Right lobe of liver (tissue), 6 donors: ENCODE measurements at places on chromosomes 7 and 10. TPM values are rescaled to one million over a fixed set of nuclear protein-coding genes. Genes with fewer than 3 reads are reported as not detected.

SPDYE2 gene
- 0.30 TPM for total RNA-seq

GRCh38 chr7:159017741-159018140, 126.9 kb downstream of the VIPR2 start:
- no peak for DNase-seq

DNA sequence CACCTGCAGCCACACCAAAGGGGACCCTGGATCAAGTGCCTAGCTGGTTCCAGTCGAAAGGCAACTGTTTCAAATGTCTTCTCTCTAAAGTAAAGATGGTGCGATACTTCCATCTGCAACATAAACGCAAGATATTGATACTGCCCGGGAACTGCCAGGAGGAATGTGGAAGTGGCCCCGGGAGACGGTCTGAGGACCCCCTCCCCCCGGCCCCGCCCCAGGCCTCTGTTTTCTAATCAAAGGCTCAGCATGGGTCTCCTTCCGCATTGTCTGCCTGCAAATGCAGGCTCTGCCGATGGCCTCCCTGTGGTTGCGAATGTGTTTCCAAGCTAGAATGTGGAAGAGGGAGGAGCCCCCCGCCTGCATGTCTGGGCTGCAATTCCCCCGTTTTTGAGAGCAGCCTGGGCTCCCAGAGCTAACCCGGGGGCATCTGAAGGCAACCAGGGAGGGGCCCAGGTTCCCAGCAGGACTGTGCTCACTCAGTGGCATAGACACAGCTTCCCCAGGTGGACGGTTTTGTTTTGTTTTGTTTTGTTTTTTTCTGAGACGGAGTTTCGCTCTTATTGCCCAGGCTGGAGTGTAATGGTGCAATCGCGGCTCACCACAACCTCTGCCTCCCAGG, 223.9 kb upstream of the PPP2R2D start:
- peak; percentile 16 for DNase-seq

GSDME gene
- 4.7 TPM for total RNA-seq

DNA sequence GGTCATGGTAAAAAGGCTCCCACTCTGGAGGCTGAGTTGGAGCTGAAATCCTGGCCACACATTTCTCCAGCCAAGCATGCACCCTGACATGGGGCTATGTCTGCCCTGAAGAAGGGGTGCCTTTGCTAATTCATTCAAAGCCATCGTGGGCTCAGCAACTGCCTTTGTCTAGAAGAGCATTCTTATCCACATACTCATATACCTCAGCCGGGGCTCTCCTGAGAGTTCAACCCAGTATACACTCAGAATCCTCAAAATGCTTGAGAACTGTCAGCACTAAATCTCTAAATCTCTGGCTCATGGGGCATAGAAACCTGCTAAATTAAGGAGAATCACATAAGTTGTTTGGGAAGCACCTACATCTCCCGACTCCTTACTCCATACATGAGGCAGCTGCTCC, 89.3 kb downstream of the MRPL32 start:
- no peak for DNase-seq

LHPP gene
- 27.6 TPM for total RNA-seq

GRCh38 chr10:8392216-8392615, 337.7 kb downstream of the GATA3 start:
- DNase-seq: no peak

DNA sequence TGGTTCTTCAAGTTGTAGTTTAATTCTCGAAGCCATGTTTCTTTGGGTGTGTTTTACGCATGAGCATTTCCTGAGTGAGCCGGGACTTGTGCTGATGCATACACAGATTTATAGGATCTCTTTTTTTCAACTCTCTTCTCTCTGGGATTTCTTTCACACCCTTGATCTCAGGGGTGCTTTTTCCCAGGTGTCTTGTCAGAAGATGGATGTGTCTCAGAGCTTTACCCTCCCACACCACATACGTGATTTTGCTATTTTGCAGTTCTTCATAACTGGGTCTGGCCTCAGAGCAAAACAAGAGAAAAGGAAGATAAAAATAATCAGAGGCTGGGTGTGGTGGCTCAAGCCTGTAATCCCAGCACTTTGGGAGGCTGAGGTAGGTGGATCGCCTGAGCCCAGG, 177.0 kb downstream of the CAMK1D start:
- no peak for DNase-seq

DNA sequence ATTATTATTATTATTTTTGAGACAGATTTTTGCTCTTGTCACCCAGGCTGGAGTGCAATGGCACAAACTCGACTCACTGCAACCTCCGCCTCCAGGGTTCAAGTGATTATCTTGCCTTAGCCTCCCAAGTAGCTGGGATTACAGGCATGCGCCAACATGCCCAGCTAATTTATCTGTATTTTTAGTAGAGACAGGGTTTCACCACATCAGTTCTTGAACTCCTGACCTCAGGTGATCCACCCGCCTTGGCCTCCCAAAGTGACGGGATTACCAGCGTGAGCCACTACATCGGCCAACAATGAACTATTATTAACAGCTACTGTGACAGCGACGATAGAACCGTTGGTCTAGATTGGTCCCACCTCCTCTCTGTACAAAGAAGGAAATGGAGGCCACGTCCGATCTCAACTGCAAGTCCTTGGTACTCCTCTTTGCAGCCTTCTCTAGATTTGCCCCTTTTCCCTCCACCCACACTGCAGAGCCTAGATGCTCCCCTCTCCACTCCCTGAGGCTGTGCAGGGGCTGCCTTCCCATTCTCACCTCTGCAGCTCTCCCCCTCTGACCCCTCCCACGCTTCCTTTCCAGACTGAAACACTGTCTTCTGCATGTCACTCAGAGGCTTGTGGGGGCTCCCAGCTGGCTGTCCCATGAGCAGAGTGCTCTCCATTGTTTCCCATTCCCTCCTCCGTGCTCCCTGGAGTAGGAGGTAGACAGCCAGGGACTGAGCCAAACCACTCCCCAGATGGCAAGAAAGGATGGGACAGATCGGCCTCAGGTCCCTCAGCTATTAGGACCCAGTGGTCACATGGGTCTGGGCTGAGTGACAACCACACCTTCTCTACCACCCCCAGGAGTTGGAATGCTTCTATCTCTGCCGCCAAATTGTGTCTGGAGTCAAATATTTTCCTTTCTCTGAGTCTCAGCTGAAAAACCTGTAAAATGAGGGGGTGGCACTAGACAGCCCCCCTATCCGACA, 2.3 kb downstream of the LOXL4 start:
- DNase-seq: no peak

- peak; percentile 83 for DNase-seq
These were observed 181.3 kb downstream of the CHN2 start for GRCh38 chr7:29375641-29376562.

AKR1C8 gene
- total RNA-seq: 25.1 TPM

- DNase-seq: peak; percentile 70
These were observed 228.2 kb downstream of the GFRA1 start for GRCh38 chr10:116044801-116045248.

CNOT4 gene
- 9.1 TPM for total RNA-seq

RAPGEF5 gene
- total RNA-seq: 21.1 TPM

OPN1SW gene
- total RNA-seq: not detected

SPRN gene
- total RNA-seq: 10.8 TPM

NPSR1 gene
- total RNA-seq: not detected

SLC39A12 gene
- not detected for total RNA-seq

PTPRE gene
- 3.6 TPM for total RNA-seq

- no peak for DNase-seq
These were observed 270.3 kb upstream of the AOAH start for GRCh38 chr7:36994456-36995112.

LRRC17 gene
- total RNA-seq: 0.98 TPM

GRCh38 chr10:133324198-133324792, 12.4 kb downstream of the CALY start:
- peak; percentile 72 for DNase-seq

DNA sequence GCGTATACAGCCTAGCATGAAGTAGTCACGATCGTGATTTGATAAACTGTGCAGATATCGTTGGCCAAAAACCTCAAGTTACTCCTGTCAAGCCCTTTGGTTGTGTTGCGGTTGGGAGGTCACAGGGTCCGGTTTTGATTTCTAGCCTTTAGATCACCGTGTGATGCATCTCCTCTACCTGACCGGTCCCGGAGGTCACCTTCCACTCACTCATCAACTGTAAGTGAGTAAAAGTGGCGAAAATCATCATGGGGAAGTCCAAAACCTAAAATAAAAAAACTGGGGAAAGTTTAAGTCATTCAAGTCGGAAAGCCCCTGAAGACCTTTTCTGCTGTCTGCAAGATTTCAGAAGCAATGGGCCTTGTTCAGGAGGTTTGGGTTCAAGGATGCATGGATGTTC, 62.8 kb downstream of the ADARB2 start:
- no peak for DNase-seq

GRCh38 chr7:158049271-158049670, 538.4 kb downstream of the PTPRN2 start:
- DNase-seq: no peak

DNA sequence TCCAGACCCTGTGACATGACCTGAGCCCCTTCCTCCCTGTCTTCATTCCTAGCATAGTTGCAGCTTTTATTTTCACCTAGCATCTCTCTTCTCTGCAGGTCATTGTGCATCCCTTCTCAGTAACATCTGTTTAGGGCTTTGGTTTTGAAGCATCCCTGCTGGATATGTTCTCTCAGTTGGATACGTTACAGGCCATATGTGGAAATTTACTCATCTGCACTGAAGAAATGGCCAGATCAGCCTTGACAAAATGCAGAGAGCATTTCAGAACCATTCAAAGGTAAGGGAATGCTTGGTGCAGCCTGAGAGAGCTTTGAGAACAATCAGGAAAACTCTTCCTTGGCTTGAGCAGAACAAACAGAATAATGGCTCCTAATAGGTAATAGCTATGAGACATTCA, 647.0 kb downstream of the KCNMA1 start:
- no peak for DNase-seq

GRCh38 chr10:102593074-102593803, 51.0 kb upstream of the TRIM8 start:
- no peak for DNase-seq

DNA sequence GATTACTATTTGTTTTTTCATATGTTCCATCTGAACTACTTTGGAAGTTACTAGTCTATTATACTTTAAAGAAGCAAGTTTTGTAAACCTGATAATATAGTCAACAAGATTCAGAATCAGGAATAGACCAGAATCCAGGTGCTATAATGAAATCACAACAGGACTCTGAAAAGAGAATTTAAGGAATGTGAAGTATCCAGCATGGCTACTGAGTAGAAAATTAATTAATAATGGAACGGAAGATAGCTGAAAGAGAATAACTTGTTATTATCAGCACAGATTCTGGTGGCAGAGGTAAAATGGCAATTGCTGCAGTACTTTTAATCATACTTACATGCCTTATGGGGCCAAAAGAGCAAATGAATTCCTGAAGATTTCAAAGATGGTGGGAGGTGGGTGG, 43.1 kb upstream of the CHCHD3 start:
- no peak for DNase-seq

DNA sequence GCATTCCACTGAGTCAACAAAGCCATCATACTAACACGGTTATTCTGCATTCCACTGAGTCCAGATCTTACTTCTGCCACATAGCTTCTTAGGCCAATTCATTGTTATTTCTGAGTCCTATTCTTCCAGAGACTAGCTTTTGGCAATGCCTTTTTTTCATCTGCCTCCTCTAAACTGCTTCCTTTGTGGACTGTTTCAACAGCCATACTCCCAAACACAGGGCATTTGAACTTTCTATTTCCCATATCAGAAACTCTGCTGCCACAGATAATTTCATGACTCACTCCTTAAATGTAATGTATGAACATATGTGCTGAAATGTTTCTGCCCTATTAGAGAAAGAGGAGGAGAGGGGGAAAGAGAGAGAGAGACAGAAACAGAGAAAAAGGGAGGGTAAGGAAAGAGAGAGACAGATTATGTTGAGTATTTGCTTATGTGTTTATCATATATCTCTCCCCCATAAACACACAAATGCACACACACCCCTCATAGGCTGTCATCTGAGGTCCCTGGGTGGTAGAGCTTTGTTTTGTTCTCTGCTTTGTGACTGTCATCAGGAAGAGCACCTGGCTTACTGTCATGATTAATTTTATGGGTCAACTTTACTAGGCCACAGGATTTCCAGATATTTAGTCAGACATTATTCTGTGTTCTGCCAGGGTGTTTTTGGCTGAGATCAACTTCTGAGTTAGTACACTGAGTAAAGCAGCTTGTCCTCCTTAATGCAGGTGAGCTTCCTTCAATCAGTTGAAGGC, 308.0 kb upstream of the KCND2 start:
- no peak for DNase-seq

DNA sequence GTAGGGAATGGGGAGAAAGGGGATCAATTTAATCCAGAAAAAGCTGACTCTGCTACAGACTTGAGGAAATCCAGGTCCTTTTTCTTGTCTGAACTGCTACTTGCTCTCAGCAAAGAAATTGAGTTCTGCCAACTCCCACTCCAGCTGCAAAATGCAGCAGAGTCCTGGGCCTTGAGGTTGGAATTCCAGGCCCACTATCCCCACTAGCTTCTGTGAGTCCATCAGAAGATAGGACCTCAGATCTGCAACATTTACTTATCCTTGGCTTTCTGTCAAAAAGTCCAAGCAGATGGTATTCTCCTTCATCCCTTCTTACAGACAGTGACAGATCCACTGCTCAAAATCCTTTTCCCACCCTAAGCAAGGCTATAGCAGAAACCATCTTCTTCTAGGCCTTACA, 219.2 kb downstream of the ARHGAP12 start:
- no peak for DNase-seq

NKX2-3 gene
- not detected for total RNA-seq

DNA sequence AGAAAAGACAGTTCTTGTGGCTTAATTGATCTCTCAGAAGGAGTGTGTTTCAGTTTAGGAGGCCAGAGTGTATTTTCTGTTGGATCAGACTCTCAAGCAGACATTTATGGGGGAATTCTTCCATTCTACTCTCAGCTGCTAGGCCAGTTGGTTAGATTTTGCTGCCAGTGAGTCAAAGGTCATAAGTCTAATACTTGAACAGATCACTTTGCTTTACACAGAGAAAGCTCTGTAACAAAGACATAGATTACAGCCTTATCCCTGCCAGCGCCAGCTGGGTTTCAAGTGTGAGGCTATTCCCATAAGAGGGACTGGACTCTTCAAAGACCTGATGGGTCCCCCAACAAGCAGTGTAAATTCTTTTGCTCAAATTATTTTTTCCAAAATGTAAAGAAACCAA, 145.6 kb upstream of the SEMA3C start:
- DNase-seq: no peak

GRCh38 chr10:132329565-132330485, 2.2 kb upstream of the LRRC27 start:
- DNase-seq: no peak

- peak; percentile 96 for DNase-seq
These were observed 518 bp upstream of the KMT2C start for GRCh38 chr7:152436111-152436930.

GRCh38 chr7:92534572-92534971, 6.0 kb downstream of the RBM48 start:
- DNase-seq: no peak

- DNase-seq: no peak
These were observed 205.4 kb upstream of the YAE1 start for GRCh38 chr7:39360766-39361165.

- DNase-seq: no peak
These were observed 7.7 kb downstream of the PTPRN2 start for GRCh38 chr7:158579662-158580646.

SRRM3 gene
- 0.14 TPM for total RNA-seq

- no peak for DNase-seq
These were observed 114.4 kb downstream of the COL13A1 start for GRCh38 chr10:69916118-69916517.

HKDC1 gene
- total RNA-seq: 0.88 TPM

MEOX2 gene
- 0.42 TPM for total RNA-seq
